Fibroblast of skin of left quadriceps (primary cell): ENCODE measurements at places on chromosomes 11 and 22.

DNA sequence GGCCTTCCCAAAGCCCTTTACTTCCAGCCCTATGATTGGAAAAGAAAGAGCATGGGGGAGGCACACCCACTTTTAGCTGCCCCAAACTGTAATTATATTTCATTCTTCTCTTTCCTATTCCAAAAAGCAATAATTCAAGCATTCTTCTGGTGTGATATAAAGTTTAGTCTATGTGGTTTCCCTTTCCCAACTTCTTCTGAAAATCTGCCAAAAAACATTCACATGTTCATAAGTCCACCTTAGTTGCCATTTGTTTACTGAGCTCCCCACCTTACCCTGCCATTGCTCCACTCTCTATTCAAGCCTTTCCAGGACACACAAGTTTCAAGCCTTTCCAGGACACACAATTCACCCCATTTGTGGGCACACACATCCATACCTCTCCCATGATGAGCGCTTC lies 111.6 kb upstream of the BMAL1 start:
- DNase-seq: no peak

GRCh38 chr11:75594211-75594610 lies 32.2 kb downstream of the SERPINH1 start:
- no peak for DNase-seq

DNA sequence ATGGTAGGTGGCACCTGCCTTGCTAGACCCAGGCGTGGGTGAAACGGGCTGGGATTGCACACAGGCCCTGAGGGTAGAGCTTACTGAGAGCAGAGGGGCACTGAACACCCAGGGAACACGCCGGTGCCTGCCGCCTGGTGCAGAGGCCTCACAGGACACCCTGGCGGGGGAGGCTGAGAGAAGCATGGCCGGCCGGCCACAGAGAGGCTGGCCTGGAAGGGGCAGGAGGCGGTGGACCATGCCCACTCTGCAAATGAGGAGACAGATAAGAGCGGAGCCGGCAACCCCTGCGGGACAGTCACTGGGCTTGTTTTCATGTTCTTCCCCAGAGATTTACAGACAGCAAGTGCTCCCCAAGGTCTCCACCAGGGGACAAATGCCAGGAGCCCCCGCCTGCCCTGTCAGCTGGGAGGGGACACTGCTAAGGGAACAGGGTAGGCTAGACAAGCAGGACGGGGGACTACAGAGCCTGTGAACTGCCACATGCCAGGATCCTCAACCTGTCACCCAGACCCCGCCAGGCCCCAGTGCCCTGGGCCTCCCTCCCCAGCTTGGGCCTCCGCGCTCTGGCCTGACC lies 38.5 kb upstream of the TCF20 start:
- no peak for DNase-seq

- DNase-seq: no peak
Measured at GRCh38 chr11:35160246-35160824, 21.4 kb downstream of the CD44 start.

- DNase-seq: no peak
Measured at GRCh38 chr11:69358398-69359020, 64.6 kb downstream of the MYEOV start.

GRCh38 chr11:61551634-61552033 lies 29.2 kb downstream of the SYT7 start:
- no peak for DNase-seq

GRCh38 chr11:76234416-76235232 lies 28.3 kb upstream of the WNT11 start:
- DNase-seq: no peak

DNA sequence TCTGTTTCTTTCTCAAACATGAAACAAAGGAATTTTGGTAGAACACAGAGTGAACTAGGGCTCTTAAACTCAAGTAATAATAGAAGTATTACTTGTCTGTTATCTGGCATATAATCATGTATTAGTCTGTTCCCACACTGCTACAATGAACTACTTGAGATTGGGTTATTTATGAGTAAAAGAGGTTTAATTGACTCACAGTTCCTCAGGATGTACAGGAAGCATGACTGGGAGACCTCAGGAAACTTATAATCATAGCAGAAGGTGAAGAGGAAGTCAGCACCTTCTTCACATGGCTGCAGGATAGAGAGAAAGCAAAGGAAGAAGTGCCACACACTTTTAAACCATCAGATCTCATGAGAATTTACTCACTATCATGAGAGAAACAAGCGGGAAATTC lies 273.4 kb downstream of the ETS1 start:
- no peak for DNase-seq

DNA sequence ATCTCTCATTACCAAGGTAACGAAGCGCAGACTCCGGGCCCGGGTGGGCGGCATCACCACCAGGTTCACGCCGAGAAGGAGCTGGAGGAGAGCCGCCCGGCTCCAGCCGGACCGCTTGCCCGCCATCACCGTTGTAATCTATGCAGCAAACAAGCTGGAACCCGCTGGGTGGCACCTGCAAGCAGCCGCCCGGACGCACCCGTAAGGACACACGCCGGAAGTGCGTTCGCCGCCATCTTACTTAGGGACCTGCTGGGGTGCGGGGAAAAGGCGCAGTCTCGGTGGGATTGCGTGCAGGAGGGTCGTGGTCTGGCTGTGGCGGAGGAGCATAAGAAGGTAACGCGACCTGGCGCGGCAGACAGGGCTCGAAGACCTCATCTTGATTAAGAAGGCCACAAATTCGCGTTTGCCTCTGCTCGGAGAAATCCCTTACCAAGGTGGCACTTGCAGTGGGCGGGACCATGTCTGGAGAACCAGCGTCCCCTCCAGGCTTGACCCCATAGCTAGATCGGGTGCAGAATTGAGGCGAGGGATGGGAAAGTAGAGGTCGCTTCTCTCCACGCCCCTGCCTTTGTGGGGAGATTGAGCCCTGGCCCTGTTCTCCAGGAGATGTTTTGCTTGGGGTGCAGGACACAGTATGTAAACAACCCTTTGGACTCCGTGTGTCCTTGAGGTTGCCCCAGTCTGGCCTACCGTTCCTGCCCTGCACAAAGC lies at the start of gene ACP2:
ACP2 (minus strand) TSS at position 151 of the 714 bp plus-strand sequence; CDS start at position 126, 25 bp downstream.
- peak; percentile 70 for DNase-seq

DNA sequence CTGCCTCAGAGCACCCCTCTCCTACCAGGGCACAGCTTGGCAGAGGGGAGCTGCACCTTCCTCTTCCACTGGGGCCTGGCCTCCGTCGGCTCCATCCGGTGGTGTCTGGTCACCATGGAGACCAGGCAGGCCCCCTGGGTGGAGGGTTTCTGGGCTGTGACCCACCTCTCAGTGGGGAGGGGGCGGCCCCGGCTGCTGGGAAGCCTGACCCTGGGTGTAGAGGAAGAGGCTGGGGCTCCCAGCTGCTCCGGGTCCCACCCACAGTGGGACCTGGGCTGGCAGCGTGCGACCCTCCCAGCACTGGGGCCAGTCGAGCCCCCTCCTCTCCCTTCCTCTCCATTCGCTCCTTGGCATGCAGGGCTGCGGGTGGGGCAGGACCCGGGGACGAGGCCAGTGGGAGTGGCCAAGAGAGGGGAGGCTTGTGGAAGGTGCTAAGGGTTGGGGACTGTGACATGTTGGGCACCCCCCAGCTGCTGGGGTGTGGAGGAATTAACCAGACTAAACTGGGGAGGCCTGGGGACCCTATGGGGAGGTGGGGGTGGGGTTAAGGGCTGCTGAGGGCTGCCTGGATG lies 46.8 kb downstream of the BRSK2 start:
- DNase-seq: no peak

DNA sequence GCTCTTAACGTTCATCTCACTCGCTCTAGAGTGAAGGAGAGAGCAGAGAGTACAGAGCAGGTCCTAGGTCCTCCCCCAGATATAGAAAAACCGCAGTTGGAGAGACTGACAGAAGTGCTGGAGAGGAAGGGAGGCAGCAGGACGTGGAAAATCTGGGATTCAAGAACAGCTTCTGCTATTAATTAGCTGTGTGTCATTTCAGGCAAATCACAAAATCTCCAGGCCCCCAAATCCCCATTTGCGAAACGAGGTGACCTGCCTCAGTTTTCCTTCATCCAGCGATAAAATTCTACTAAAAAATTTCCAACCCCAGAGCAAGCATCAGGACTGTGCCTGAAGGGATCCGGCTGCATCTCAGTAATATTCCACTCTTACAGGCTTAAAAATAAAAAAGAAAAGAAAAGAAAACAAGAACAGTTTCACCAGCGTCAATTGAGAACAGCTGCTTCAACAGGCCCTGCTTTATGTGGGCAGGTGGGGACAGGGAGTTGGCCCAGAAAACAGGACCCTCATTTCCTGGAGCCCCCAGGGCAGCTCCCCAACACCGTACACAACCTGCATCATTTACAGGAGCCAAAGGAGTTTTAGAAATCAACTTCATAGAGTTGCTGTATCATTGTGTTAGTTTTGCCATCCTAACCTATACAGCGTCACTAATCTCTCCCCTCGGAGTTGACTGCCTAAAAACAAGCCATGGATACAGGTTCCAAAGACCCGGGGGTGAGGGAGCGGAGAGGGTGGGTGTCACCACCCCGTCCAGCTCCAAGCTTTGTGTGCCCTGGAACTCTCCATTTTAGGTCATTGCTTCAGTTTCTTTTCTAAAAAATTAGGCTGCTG lies 2.3 kb upstream of the MALAT1 start:
- DNase-seq: no peak

DNA sequence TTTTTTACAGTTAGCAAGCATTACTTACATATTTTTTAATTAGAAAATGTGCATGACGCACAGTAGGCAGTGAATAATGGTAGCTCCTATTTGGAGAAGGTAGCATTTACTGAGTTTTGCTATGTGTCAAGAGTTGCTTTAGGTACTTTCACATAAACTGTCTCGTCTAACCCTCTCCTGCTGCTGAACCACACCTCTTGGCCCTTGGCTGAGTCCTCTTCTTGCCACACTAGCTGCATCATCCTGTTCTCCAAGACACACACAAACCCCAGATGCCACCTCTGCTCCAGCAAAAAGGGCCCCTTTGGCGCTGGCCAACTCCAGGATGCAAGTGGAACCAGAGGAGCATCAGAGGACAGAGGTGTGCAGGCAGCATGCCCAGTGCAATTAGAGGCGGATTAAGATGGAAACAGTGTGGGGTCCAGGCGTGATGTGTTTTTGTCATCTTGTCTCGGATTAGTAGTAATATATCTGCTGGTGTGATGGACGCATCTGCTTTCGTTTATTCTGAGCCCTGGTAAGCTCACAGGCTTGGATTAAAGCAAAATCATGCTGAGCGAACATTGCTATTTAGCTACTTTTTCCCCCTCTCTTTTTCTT lies 367.0 kb upstream of the CADM1 start:
- no peak for DNase-seq

DNA sequence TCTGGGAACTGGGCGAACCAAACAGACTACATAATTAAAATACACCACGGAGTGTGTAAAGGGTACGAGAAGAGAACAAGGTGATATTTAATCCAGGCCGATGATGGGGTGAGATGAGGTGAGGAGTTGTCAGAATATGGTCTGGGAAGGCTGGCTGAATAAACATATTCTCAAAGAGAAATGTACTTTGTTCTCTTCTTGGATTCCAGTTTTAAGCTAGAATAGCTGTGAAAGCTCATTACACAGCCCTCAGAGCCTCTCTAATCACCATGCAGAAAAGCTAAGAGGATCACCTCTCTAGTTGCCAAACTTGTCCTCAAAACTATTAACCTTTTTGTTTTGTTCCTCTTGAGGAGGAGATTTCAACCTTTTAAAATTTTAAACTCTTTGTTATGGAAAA lies 89.8 kb downstream of the ATG16L2 start:
- DNase-seq: no peak

- peak; percentile 64 for DNase-seq
Measured at GRCh38 chr22:42649246-42650099, at the start of gene CYB5R3. Gene CYB5R3 (minus strand): TSS chr22:42649392. CDS start chr22:42649315, 77 bp downstream.

- DNase-seq: peak; percentile 55
Measured at GRCh38 chr11:8650401-8650990, 32.0 kb downstream of the TRIM66 start.

- DNase-seq: no peak
Measured at GRCh38 chr11:112298535-112298934, 37.9 kb upstream of the PLET1 start.

- no peak for DNase-seq
Measured at GRCh38 chr11:73781303-73781702, 6.4 kb upstream of the MRPL48 start.

- DNase-seq: peak; percentile 86
Measured at GRCh38 chr11:2533587-2534133, 88.9 kb downstream of the KCNQ1 start.

DNA sequence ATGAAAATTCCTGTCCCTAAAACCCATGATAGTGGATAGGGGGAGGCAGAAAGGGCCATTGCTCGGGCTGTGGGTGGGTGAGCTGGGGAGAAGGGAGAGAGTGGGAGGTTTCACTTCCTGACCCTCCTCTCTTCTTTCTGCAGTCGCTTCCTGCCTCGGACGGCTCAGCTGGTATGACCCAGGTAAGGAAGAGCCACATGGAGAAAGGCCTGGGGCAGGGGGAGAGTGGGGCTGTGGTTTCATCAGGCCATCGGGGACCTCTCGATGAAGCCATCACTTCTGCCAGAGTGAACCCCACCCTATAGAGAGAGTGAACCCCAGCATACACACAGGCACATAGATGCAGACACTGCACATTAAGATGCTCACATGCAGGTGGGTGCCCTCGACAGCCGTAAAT lies 12.6 kb downstream of the CD5 start:
- no peak for DNase-seq

DNA sequence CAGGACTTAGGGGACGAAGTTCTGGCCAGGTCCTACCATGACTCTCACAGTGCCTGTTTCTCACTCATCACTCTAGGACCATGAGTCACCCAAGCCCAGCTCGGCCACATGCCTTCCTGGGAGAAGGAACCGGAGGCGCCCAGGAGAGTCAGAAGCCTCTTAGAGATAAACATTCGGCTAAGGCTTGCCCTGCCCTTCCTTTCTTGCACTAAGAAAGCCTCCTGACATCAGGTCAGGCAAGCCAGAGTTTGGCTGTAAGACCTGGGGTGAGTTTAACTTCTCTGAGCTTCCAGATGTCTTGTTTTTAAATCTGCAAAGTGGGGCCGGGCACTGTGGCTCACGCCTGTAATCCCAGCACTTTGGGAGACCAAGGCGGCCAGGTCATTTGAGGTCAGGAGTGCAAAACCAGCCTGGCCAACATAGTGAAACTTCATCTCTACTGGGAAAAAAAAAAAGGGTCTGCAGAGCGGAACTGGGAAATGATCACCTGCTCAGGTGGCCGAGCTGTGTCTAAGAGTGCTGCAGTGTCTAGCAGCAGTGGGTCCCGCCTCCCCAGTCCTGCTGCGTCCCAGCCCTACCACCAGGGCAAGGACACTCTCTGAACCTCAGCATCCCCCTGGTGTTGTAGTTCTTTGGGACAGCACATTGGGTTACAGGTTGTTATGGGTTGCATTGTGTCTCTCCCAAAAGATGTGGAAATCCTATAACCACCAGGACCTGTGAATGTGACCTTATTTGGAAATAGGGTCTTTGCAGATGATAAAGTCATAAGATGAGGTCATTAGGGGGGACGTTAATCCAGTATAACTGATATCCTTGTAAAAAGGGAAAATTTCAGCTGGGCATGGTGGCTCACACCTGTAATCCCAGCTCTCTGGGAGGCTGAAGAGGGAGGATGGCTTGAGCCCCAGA lies 1.8 kb upstream of the CARS1 start:
- DNase-seq: peak; percentile 7

GRCh38 chr11:115792903-115793302 lies 288.7 kb upstream of the CADM1 start:
- DNase-seq: no peak
